ENCODE measurements at places on chromosomes 6 and 20. TPM values are rescaled to one million over a fixed set of nuclear protein-coding genes. Genes with fewer than 3 reads are reported as not detected.

- DNase-seq = no peak
These were observed 122.3 kb downstream of the THBS2 start for GRCh38 chr6:169131390-169131789.

DNA sequence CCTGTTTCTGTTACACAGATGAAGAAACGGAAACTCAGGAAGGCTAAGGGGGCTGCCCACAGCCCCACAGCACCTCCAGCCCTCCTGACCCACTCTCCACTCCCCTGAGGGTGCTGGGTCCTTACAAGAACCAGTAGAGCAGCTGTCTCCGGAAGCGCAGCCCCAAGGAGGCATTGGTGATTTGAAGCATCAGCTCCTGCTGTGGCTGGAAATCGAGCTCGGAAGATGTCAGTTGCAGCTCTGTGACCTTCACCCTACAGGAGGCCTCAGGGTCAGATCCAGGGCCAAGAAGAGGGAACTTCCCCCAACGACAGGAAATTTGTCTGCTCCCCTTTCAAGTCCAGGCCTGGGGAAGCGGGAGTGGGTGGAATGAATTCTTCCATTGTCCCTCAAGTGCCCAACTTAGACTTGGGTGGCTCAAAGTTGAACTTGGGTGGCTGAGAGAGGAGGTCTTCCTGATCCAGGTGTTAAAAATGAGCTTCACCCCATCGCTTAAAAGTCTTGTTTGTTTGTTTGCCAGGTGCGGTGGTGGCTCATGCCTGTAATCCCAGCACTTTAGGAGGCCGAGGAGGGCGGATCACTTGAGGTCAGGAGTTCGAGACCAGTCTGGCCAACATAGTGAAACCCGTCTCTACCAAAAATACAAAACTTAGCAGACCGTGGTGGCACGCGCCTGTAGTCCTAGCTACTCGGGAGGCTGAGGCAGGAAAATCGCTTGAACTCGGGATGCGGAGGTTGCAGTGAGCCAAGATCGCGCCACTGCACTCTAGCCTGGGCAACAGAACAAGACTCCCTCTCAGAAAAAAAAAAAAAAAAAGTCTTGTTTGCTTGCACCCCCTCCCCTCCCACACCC lies 1.9 kb downstream of the PLTP start:
- DNase-seq = no peak

The C20orf144 gene
- 0.03 TPM for polyA plus RNA-seq

DNA sequence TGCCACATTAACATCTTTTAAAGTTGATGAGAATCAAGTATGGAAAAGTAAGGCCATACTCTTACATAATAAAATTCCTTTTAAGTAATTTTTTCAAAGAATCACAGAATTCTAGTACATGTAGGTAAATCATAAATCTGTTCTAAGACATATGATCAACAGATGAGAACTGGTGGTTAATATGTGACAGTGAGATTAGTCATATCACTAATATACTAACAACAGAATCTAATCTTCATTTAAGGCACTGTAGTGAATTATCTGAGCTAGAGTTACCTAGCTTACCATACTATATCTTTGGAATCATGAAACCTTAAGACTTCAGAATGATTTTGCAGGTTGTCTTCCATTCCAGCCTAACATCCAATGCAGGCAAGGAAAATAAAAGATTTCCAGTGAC lies 11.6 kb downstream of the PLN start:
- no peak for DNase-seq

DNA sequence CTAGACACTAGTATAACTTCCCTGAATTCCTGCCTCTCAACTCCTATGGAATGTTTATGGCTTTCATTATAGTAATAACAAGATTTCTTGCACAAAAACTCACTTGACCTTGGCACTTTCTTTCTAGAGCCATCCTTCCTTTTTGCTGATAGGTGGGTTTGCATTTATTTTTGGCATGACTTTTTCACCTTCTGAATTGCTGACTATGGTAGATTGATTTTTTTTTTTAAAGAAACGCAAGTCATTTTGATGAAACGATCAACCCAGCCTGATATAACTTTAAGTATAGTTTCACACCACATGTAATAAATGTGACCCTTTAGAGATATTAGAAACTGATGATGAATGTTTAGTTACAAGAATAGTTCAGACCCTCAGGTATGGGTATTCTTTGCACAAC lies 61.8 kb downstream of the BMP6 start:
- no peak for DNase-seq

The IRAK1BP1 gene
- 2.7 TPM for polyA plus RNA-seq

GRCh38 chr6:56356426-56356825 lies 109.0 kb upstream of the COL21A1 start:
- DNase-seq = no peak

The PTCHD4 gene
- polyA plus RNA-seq = 0.03 TPM

DNA sequence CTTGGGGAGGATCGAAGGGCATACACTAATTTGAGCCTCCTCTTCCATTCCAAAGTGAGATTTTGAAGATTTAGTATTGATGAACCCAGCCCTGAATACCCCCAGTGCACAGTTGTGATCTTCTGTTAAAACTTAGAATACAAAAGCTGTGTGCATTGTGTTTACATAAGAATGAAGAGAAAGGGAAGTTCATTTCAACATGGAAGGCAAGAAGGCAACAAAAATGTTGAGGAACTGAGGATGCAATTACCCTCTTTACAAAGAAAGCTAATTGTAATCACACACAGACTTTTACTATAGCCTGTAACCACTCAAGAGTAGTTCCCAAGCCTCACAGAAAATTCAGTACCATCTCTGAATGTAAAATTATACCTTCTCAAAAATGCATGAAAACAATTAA lies 49.3 kb downstream of the GFOD1 start:
- DNase-seq = no peak

The HS3ST5 gene
- 1.1 TPM for polyA plus RNA-seq

The EBF4 gene
- polyA plus RNA-seq = 28.9 TPM

DNA sequence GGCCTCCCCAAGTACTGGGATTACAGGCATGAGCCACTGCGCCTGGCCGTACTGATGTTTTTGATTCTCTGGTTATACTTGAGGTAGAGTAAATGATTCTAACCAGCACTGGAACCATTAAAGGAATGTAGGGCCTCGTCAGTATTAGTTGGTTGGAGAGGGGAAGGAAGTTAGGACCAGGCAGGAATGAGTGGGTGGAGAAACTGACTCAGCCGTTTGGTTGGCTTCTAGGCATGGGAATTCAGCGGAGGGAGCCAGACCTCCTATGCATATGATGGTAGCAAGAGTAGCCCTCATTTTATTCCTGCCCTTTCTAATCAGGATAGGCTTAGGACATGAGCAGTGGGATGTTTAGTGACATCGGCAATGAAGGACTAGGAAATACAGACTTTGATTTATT lies 19.0 kb upstream of the SERINC3 start:
- DNase-seq = no peak

DNA sequence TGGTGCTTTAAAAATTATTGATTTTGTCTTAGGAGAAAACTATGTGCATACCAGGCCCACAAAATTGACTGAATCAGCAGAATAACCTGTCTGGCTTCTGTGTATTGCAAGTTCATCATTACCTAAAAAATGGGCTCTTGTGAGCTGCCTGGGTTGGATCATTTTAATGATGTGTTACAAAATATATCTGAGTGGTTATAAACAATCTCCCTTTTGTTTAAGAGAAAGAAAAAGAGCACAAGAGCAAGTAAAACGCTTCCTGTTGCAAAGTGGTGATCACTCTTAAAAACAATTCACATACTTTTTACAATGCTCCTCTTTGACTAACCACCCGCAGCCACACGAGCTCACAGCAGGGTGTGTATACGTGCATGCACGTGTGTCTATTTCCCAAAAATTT lies 335.1 kb downstream of the HDGFL1 start:
- no peak for DNase-seq

All from urinary bladder (tissue), 4 donors.